ENCODE measurements at places on chromosomes 1 and 21.

GRCh38 chr1:9319789-9320519 is 27.3 kb downstream of the SPSB1 start:
- no peak for DNase-seq

- no peak for DNase-seq
These were observed 84.5 kb downstream of the CAMK2N1 start for GRCh38 chr1:20401405-20402010.

GRCh38 chr1:3011127-3011526 is 10.1 kb upstream of the ACTRT2 start:
- DNase-seq: no peak

- DNase-seq: peak; percentile 23
These were observed 867 bp downstream of the PTGFRN start for GRCh38 chr1:116910379-116911187.

DNA sequence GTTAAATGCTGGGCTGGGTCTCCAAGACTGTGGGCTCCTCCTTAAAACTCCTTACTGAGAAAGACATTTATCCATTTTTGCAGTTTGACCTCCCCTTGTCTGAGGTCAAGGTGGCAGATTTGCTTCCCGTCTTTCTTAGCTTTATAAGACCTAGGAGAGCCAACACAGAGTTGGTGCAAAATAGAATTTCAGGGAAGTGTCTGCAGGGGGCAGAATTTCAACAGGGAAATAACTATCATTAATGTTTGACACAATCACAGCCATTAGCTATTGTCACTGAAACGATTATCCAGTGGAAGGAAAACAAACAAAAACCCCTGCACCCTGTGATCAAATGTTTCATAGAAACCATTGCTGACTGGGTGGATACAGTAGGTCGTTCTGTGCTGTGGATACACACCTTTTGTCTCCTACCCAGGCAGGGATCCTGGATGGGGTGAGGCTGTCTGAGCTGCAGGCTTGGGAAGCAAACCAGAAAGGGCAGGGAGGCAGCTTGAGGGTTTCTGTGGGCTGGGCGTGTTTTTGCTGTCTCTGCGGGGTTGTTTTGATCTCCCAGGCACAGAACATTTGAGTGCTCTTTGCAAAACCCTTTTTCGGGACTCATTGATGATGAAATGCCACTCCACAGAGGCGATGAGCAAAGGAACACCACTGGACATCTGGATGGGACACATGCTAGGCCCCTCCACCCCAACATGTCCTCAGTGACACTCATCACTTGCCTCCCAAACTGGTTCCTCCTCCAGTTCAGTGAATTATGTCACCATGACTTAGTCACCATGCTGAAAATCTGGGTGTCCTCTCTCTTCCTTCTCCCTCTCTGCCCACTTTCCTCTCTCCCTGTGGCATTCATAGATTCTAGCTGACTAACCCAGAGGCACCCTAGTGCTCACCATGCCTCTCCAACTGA is 94.2 kb upstream of the SERBP1 start:
- DNase-seq: no peak

GRCh38 chr1:32263744-32264143 is 12.7 kb downstream of the LCK start:
- no peak for DNase-seq

GRCh38 chr1:16181887-16182719 is 26.2 kb upstream of the EPHA2 start:
- DNase-seq: no peak

Data from NCI-H2171 (cell line).